ENCODE measurements at places on chromosomes 16 and 17. TPM values are rescaled to one million over a fixed set of nuclear protein-coding genes. Genes with fewer than 3 reads are reported as not detected.

DNA sequence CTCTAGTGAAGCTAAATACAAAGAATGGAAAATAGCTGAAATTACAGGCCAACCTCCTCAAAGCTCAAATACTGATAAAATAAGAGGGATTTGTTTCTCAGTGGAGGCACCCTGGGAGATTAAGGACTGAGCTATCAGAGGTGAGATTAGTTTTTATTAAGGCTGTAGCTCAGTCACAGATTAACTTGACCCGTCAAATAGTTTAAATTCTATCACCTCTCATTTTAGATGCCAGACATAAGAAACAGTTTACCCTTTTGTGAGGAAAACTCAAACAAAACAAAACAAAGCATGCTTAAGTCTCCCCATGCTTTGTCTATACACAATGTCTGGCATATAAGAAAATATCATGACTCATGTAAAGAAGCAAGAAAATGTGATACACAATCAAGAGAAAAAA lies 208.3 kb upstream of the PMFBP1 start:
- no peaks in the 10 kb centered on the region for H3K27me3 ChIP-seq
- no peaks in the 10 kb centered on the region for H3K4me1 ChIP-seq
- no peak overlapping the region for H3K27ac ChIP-seq
- no peak for DNase-seq
- H3K4me3 ChIP-seq, result no peak overlapping the region

- H3K4me3 ChIP-seq, result peak overlapping the region; percentile 54
- no peak for DNase-seq
- peak overlapping the region; percentile 82 for H3K27ac ChIP-seq
- no peaks in the 10 kb centered on the region for H3K27me3 ChIP-seq
- peaks cover 19% of the 10 kb centered on the region for H3K36me3 ChIP-seq
Measured at GRCh38 chr16:71288570-71288889, 672 bp downstream of the CMTR2 start.

DNA sequence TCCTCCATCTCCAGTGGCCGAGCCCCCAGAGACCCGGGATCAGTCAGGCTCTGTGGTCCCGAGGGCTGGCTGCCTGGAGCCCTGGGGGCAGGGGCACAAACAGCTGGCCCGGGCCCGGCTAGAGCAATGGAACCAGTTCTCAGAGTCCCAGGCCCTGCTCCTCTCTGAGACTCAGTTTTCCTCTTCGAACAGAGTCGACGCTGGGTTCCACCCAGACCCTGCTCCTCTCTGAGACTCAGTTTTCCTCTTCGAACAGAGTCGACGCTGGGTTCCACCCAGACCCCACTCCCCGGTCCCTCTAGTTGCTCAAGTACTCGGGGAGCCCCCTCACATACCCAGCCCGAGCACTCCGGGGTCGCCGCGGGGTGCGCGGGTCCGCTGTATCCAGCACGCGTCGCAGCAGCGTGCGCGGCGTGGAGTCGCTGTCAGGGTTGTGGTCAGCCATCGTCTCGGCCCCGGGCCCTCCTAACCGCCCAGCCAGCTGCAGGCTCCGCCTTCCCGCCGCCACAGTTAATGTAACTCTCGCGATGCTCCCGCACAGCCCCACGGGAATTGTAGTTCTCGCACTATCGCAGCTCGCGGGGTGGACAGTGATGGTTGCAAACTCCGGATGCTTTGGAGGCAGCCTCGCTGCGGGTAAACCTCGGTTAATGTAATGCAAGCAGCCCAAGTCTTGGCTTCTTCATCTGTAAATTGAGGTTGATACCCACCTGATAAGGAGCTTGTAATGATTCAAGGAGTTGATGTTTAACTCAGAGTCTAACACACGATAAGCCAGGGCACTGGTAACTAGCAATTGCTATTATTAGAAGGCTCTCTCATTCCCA lies 8.5 kb upstream of the THAP11 start:
- H3K4me1 ChIP-seq, result no peaks in the 10 kb centered on the region
- H3K36me3 ChIP-seq, result peaks cover 12% of the 10 kb centered on the region
- H3K27ac ChIP-seq, result no peak overlapping the region
- H3K4me3 ChIP-seq, result peak overlapping the region; percentile 75
- DNase-seq, result peak; percentile 97

GRCh38 chr16:89000207-89000959 lies 23.4 kb upstream of the CBFA2T3 start:
- no peaks in the 10 kb centered on the region for H3K4me1 ChIP-seq
- no peak for DNase-seq
- H3K36me3 ChIP-seq, result no peaks in the 10 kb centered on the region
- H3K4me3 ChIP-seq, result peak overlapping the region; percentile 37
- H3K27me3 ChIP-seq, result no peaks in the 10 kb centered on the region

GRCh38 chr16:1002399-1003166 lies 21.0 kb downstream of the SOX8 start:
- no peaks in the 10 kb centered on the region for H3K27me3 ChIP-seq
- H3K36me3 ChIP-seq, result no peaks in the 10 kb centered on the region
- H3K4me3 ChIP-seq, result no peak overlapping the region
- no peaks in the 10 kb centered on the region for H3K4me1 ChIP-seq

- no peak overlapping the region for H3K27ac ChIP-seq
- no peak for DNase-seq
- no peaks in the 10 kb centered on the region for H3K27me3 ChIP-seq
- H3K4me1 ChIP-seq, result no peaks in the 10 kb centered on the region
- H3K36me3 ChIP-seq, result no peaks in the 10 kb centered on the region
Measured at GRCh38 chr16:84937196-84938005, 73.9 kb downstream of the ZDHHC7 start.

- H3K27ac ChIP-seq, result no peak overlapping the region
- DNase-seq, result no peak
- H3K4me1 ChIP-seq, result 0 out of 2 replicates have a peak, but pooled peaks cover 3% of the 10 kb centered on the region
- H3K27me3 ChIP-seq, result no peaks in the 10 kb centered on the region
- H3K4me3 ChIP-seq, result no peak overlapping the region
Measured at GRCh38 chr17:66317629-66318028, 15.2 kb downstream of the PRKCA start.

- peaks cover 2% of the 10 kb centered on the region for H3K4me1 ChIP-seq
- no peaks in the 10 kb centered on the region for H3K36me3 ChIP-seq
- DNase-seq, result peak; percentile 69
- peak within 1 kb of the TSS; percentile 93 for H3K4me3 ChIP-seq
- H3K27ac ChIP-seq, result no peak within 1 kb of the TSS
Measured at GRCh38 chr17:2029911-2030778, at the start of gene DPH1. DPH1 (plus strand) TSS chr17:2030153; CDS start chr17:2030170, 17 bp downstream.

The IGSF6 gene
- not detected for total RNA-seq

The RAP1GAP2 gene
- total RNA-seq, result 63.4 TPM

The PARD6A gene
- 15.1 TPM for total RNA-seq

The KRTAP4-4 gene
- not detected for total RNA-seq

The MRPS23 gene
- total RNA-seq, result 60.4 TPM

The ITGB3 gene
- total RNA-seq, result 0.09 TPM

The GP2 gene
- total RNA-seq, result not detected

The TMEM88 gene
- not detected for total RNA-seq
